CD4-positive, alpha-beta T cell treated with Interleukin-2 at 100 ng/mL for 4 hours (primary cell): ENCODE measurements at places on chromosomes 5 and 9.

- DNase-seq: peak; percentile 0
Measured at GRCh38 chr5:134813407-134813806, 32.4 kb upstream of the C5orf24 start.

GRCh38 chr9:34686231-34686630 lies 4.8 kb downstream of the CCL19 start:
- no peak for DNase-seq

- no peak for DNase-seq
Measured at GRCh38 chr5:83562791-83563557, 91.4 kb downstream of the VCAN start.

GRCh38 chr9:137281345-137282116 lies 4.0 kb downstream of the TOR4A start:
- DNase-seq: no peak

- no peak for DNase-seq
Measured at GRCh38 chr9:76654051-76654461, 110.2 kb upstream of the PCA3 start.

DNA sequence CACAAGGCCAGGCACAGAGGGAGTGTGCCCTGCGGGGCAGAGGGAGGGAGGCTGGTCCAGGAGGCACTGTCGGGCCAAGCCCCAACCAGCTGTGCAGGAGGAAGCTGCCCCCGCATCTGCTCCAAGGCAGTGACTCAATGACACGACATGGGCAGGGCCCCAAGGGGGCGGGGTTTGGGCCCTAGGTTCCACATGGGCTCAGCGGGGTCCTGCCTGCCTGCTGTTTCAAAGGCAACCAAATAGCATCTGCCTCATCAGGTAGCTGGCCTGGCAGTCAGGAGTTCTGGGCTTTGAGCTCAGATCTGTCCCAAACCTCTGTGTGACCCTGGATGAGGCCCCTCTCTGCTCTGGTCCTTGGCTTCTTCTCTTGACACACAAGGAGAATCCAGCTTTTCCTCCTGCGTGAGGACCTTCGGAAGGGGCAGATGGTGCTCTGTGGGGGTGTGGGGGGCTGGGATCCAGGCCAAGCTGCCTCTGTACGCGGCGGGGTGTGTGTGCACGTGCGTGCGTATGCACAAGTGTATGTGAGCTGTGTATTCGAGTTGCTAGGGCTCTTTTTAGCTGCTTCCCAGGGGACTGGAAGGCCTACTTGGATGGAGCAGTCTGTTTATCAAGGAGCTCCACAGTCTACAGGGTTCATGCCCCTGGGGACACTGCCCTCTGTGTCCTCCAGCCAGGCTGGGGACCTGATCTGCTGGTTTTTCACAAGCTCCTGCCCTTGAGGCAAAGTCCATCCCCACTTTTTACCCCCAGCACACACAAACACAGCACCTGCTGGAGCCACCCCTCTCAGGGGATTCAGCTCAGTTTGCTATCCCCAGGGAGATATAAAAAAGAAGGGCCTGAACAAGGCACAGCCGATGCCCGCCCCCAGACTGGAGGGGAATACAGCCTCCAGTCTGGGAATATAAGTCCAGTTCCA lies 138.9 kb downstream of the RGS3 start:
- no peak for DNase-seq

DNA sequence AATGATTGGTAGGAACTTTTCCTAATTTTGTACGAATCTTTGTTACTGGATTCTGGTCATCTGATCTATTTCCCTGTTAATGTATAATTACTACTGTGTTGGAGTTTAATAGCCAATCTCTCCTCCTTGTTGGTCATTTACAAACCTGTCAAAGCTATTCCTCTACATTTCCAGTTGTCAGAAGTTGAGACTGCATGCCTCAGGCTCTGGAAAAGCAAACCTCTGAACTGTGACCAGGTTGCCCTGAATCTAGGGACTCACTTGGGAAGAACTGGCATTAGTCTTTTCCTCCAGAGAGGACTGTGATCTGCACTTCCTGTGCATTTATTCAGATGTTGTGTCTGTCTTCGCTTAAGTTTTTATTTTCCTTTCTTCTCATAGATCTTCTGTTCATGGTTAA lies 16.1 kb downstream of the PDLIM4 start:
- DNase-seq: no peak

DNA sequence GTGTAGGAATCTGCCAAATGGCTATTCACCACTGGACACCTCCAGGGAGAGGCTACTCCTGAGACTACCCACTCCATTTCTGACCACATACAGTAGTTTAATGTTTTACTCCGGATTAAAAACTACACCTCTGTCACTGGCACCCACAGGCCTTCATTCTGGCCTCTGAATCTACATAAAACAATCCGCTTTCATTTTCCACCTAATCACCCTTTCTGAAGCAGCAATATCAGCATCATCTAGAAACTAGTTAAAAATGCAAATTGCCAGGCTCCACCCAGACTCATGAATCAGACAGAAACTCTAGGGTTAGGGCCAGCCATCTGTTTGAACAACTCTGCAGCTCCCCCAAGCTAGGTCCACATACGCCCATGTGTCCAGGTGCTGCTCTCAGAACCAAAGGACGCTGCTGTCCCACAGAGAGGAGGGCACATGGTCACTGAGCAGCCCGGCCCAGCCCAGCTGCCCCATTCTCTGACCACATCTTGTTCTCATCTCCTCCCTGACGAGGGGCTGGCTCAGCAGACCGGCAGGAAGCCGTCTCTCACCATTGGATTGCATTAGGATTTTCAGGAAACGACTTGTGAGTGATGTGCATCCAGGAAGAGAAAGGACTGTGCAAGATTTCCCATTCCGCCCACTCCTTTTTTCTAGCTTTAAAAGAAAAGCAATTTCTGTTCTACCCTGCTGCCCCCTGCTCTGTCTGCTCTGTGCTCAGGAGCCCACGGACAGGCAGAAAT lies 34.7 kb downstream of the ADAM19 start:
- peak; percentile 76 for DNase-seq

DNA sequence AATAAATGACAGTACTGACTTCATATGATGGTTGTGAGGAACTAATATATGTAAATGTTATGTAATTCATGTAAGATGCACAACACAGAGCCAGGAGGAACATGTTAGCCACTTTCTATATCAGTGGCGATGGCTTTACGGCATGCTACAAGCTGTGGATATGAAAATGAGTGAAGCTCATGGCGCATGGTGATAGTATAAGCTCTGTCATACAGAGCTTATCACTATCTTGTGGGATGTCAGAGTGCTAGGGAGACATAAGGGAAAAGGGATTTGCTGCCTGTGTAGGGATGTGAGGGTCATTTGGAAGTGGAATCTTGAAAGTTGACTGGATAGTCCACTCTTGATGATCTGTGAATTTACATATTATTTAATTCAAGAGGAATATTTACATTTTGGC lies 13.6 kb downstream of the CPEB4 start:
- DNase-seq: no peak

DNA sequence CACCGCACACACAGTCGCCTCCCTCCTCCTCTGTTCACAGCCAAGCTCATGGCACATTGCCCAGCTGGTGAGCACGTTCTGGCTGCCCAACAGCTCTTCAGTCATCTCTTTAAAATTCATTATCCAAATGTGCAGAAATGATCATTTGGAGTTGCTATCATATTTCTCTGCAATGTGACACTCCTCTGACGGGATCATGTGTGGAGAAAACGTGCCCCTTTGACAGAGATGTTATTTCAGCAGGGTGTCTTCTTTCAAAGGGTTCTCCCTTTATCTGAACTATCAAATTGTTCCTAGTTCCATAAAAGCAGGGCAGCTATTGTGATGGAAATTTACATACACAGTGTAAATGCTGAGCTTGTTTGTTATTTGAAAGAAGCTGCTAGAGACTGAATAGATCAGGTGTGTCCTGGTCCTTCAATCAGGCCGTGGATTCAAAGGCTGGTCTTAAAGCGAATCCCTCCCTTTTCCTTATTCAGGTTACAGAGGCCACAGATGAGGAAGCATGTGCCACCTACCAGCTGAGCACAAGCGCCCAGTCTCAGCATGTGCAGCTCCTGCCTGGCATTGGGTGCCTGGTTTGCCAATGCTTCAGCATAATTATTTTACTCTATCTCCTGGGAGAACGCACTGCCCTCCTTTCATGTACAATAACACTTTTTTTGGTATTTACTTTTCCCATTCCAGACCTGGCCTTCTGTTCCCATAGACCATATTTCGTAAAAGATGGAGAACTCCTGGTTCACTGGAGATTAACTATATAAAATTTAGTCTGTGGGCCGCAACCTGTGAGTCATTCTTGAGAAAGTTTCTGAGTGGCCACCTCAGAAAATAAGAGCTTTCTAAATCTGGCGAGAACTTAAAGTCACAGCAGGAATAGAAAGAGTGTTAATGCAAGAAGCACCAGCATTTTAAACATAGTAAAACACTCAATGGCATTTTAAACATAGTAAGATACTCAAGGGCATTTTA lies 433.7 kb downstream of the ENC1 start:
- no peak for DNase-seq

DNA sequence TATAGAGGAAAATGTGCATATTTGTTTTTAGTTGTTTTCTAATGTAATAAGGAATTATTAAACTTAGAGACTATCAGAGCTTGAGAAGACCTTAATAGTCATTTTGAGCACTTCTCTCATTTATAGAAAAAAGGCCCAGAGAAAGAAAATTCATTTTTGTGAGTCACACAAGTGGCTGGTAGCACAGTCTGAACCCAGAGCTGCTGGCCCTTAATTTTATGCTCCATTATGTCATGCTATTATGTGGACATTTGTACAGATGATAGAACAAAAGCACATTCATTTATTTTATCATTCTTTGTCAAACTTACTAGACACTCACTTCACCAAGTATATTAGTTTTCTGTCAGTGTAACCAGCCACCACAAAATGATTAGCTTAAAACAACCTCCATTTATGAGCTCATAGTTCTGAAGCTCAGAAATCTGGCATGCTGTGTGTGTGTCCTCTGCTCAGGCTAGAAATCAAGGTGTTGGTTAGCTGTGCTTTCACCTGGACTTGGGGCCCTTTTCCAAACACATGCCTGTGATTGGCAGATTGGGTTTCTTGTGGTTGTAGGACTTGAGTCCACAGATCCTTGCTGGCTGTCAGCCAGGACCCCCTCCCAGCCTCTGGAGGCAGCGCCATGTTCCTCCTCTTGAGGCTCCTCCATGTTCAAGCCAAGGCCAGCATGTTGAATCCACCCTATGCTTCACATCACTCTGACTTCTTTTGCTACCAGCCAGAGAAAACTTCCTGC lies 188.9 kb downstream of the ARHGAP26 start:
- DNase-seq: no peak

DNA sequence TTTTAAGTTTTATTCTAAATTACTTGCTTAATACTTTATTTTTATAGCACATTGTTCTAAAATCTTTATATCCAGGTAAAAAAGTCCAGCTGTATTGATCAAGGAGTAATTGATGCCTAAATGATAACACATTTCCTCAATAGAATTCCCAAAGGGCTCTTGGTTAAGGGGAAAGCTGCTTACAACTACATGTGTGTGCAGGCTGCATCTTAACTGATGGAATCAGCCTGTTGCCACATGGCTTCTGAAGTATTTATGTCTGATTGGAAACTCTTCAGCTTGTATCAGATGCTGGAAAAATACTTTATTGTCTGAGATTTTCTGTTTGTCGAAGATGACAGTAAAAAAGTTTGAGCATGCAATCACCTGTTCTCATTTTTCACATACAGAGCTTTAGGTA lies 182.6 kb downstream of the FBXL7 start:
- DNase-seq: no peak

DNA sequence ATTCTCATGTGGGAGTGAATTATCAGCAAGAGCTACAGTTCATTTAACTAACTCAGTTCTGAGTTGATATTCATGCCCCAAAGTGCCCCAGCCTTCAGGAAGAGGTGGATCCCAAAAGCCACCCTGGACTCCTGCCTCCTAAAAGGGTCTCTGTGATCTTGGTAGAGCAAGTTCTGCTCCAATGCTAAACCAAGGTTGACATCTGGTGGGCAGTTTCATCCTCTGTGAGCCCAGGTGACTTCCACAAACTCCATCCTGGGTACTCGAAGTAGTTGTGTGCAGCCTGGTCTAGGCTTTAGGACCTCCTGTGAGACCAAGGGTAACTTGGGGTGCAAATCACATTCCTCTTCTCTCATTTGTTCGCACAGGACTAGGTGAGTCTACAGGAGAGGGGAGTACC lies 816.8 kb downstream of the MTRR start:
- no peak for DNase-seq

DNA sequence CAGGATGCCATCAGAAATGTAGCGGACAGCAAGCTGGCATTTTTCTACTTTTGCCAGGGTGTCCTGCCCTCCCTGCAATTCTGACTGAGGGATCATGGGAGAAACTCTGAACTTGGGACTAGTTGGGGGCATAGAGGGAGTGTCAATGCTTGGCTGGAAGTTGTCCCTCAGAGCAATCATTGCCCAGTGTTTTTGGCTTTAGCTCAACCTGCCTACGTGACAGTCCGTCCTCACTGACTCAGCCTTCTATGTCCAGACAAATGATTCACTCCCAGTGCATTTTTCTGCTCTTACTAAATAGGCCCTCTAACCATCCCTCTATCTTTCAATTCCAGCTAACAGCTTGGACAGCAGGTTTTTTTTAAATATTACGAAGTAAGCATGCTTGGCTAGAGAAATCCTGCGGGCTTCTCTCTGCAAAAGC lies 627.4 kb downstream of the TLR4 start:
- DNase-seq: no peak

DNA sequence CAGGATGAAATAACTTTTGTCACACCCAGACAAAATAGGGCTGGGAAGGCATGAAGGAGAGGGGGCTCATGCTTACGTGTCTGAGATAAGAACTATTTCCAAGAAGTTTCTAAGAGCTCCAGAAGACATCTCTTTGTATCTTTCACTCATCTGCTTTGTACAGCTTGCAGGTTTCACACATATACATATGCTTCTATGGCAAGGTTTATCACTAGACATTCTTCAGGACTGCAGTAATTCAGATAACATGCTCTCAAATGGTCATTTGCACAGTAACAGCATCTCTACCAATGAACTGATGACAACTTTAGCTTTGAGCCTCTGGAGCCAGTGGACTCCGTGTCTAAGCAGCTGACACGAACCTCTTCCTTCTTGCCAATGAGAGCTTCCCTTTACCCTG lies 3.2 kb downstream of the OR1J1 start:
- DNase-seq: no peak

DNA sequence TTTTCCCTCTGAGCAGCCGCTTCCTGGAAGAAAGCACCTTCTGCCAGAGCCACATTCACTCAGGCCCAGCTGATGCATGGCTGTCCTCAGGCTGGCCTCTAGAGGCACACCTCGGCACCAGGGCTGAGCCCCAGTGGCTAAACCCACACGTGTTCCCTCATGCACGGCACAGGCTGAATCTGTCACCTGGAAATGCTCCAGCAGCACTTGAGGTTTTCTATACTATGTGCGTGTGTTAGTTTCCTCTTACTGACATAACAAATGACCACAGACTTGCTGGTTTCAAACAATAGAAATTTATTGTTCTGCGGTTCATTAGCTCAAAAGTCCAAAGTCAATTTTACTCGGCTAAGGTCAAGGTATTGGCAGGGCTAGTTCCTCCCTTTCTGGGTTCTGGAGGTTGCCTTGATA lies 141.4 kb downstream of the LRRC70 start:
- no peak for DNase-seq

DNA sequence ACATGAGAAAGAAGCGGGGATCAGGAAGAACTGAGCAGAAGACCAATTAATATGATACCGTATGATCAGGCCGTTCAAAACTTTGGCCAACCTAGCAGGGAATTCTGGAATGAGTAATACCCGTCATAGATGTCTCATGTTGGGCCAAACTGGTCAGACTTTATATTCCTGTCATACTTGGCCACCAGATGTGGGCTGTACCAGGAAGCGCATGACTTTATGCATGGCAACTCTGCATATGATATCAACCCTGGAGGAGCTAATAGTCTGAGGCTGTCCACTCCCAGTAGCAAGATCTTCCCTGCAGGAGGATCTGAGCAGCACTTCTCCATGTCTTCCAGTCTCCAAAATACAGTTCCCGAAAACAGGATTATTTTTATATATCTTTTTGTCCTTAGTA lies 68.5 kb upstream of the NAA35 start:
- no peak for DNase-seq
